AG08396 (cell line): ENCODE measurements at places on chromosomes 5 and 9.
A peak's percentile ranks its signal among the peaks of the same experiment; 100 is the strongest.

- peak; percentile 29 for DNase-seq
These were observed 13.0 kb downstream of the GLRX start for GRCh38 chr5:95809414-95809960.

- DNase-seq = no peak
These were observed 463.3 kb upstream of the DMAC1 start for GRCh38 chr9:8262625-8263622.

DNA sequence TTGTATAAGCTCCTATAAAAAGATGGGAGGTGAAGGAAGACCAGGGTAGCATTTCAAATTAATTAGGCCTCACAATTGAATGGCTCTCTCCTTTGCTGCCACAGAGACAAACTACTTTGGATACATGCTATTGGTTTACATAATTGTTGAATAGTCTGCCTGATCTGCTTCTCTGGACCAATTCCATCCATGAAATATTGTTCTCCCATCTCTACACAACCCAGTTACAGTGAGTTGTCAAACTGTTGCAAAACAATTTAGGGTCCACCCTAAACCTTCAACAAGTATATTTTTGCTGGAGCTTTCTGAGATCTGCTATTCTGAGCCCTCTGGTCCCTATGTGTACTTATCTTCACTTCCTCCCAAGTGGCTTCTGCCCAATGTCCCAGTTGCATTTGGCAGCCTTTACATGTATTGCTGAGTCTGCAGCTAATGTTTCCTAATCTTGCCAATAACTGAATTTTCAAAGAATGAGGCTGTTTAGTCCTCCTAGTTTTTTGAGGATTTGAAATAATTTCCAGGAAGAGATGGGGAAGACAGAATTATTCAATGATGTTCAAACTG, 38.9 kb downstream of the AGTPBP1 start:
- DNase-seq = no peak

GRCh38 chr9:34654323-34655051, 2.5 kb downstream of the IL11RA start:
- peak; percentile 64 for DNase-seq

GRCh38 chr5:95731571-95732554, 727 bp downstream of the RHOBTB3 start:
- no peak for DNase-seq

GRCh38 chr5:1504617-1505016, 19.1 kb downstream of the LPCAT1 start:
- no peak for DNase-seq

DNA sequence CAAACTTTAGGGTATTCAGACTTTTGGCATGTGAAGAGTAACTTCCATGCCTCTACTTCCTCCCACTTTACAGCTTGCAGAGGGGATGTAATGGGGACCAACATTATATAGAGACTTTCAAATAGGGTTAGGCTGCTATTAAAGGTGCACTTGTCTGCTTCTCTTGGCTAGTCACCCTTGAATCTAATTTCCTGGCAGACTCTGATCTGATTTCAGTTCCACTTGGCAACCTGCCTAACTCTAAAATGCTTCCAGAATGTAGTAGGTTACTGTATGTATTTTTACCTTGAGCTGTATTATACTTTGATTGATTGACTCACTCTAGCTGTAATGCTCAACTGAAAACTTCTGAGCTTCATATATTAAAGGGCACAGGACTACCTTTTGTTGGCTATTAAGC, 693.4 kb downstream of the KCTD16 start:
- no peak for DNase-seq

DNA sequence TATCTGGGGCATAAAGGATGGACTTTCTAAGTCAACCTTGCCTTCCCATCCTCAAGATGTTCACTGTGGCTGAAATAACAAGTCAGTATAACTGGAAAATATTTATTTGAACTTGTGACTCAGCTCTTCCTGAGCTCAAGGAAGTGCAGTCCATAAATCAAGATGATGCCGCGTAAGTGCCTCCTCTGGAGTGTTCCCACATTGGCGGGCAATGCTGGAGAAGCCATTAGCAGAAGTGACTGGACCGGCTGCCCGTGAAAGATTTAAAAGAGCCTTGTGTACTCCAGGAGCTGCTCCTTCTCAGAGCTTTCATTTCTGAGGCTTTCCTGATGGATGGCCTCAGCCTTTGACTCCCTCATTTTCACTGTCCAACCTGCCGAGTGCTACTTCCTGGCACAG, 17.4 kb downstream of the TMOD1 start:
- peak; percentile 68 for DNase-seq

DNA sequence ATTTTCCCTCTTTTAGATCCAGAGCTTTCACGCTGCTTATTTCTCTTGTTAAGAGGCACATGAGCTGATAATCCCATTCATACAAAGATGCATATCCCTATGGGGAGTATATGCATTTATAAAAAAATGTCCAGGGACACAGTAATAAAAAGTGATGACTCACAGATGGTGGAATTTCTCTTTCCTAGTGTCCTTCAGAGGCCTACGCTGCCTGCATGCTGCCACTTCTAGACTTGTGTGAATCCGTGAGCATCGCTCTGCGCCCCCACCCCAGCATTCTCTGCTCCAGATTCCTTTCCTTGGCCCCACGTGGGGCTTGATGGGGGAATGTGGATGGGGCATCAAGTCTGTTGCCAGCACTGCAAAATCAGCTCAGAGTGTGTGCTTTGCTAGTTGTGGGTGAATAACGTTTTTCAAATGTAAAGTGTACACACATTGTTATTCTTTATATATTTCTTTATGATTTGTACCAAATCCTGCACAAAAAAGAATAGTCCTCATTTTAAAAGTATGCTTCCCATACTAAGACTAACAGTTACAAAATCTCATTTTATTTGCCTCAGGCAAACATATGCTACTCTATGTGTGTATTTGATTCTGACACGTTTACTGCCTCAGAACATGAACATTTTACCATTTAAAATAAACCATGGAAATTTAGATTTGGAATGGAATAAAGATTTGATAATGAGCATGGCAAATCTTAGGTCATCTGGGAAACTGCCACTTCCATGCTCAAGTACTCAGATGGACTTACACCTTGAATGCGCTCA, 22.4 kb upstream of the RASGRF2 start:
- no peak for DNase-seq

DNA sequence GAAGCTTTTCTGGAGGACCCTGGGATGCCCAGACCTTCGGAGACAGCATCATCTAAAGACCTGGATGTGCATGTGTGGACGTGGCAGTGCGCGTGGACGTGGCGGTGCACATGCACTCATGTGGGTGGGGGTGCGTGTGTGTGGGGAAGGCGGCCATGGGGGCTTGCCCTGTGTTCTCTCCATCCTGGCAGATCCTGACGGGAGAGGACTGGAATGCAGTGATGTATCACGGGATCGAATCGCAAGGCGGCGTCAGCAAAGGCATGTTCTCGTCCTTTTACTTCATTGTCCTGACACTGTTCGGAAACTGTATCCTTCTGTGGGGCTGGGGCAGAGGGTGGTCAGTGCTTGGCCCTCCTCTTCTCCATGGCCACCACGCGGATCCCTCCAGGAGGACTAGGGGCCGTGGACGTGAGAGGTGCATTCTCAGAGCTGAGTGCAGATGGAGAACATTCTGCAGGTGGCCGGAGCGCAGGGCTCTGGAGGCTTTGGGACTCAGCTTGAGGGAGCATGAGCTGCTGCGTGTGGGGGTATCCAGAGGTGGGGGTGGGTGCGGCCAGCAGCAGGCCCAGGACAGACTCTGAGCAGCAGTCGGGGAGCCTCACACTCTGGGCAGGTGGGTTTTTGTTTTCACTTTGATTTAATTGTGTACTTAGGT, 129.1 kb downstream of the CACNA1B start:
- DNase-seq = no peak

DNA sequence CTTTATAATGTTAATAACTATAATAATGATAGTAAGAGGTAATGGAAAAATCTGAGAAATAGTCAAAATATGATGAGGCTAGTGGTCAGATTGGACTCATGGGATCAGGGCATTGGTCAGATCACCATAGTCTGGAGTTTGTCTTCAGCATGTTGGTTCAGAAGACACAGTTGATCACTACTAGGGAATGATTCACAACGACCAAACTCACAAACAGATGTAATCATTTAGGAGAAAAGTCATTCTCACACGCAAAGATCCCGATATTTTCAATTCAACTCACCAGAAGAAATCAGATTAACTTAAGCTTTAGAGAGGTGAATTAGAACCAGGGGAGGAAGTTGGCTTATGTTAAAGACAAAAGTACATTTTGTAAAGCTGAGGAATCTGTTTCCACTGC, 131.8 kb downstream of the LURAP1L start:
- no peak for DNase-seq

- DNase-seq = peak; percentile 57
These were observed 90.3 kb upstream of the OTULINL start for GRCh38 chr5:14491015-14491915.

DNA sequence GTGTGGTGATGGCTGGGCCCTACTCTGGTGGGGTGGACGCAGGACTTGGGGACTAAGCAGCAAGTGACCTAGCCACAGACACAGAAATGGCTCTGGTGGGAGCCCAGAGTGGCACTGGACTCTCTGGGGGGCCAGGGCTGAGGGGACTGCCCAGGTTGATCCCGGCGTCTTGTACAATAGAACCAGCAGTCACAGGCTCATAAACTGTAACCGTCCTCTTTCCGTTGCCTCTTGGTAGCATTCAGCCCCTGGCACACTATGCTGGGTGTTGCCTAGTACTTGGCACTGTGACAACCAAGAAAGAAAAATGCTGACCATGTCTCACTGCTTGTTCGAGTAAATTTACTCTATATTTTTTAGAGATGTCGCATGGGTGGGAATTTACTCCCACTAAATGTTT, 80.5 kb downstream of the DAB2IP start:
- no peak for DNase-seq

- peak; percentile 85 for DNase-seq
These were observed 36.1 kb upstream of the OSMR start for GRCh38 chr5:38809388-38810359.

DNA sequence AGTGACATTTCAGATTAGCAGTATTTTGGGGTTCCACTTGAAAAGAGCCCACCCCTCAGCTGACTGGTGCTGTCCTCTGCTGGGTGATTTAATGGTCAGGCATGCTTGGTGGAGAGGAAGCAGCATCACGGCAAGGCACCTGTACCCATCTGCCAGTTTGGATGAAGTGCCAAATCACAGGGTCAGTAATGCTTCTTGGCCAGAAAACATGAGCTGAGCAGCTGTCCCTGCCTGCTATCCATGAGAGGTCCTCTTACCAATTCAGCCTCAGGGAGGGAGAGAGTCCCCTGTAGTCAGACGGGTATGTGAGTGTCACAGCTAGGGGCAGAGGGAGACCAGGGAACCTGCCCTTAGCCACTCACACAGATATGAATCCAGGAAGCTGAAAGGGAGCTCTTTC, 137.9 kb downstream of the SEC61B start:
- DNase-seq = no peak

- DNase-seq = no peak
These were observed 34.5 kb upstream of the COL5A1 start for GRCh38 chr9:134606951-134607731.

GRCh38 chr5:56565283-56565615, 250.1 kb upstream of the MAP3K1 start:
- no peak for DNase-seq

DNA sequence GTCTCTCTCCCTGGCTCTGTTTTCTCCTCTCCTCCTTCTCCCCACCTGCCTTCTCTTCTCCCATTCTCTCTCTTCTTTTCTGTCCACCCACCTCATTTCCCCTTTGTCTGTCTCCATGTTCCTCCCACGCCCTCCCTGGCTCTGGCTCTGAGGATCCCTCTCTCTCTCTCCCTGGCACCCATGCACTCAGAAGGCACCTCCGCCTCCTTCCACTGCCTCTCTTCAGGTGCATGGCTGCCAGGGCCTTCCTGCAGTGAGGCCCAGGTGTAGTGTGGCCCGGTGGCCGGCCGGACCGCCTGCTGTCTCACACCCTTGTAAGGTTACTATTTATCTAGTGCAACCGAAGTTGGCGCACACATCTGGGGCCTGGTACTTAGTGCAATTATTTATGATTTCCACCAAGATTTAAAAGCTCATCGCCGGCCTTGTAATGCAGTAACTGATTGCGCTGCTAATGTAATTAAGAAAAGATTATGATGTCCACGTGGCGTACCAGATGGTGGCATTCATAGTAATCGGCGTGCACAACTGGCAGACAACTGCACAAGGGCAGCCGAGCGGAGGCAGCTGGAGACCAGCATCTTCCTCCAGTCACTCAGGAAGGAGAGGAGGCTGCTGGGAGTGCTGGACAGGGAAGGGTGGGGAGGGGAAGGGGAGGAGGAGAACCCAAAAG, 50.4 kb upstream of the MVB12B start:
- no peak for DNase-seq

DNA sequence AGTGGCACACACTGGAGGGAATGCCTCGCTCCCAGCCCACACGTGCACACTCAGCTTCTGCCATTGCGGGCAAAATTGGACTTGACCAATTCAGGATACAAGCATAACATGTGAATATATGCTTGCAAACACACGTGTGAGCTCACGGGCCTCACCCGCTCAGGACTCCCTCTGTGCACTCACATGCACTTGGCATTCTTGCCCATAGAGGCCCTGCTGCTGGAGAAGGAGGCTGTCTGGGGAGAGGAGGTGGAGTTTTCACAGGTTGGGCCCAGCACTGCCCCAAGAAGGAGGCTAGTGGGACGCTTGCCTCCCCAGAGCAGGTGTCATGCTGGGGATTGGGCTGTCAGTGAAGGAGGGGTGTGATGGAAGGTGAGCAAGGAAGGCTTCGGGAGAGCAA, 1.7 kb downstream of the MYMK start:
- no peak for DNase-seq

GRCh38 chr5:54611290-54611951, 93.9 kb downstream of the SNX18 start:
- no peak for DNase-seq

DNA sequence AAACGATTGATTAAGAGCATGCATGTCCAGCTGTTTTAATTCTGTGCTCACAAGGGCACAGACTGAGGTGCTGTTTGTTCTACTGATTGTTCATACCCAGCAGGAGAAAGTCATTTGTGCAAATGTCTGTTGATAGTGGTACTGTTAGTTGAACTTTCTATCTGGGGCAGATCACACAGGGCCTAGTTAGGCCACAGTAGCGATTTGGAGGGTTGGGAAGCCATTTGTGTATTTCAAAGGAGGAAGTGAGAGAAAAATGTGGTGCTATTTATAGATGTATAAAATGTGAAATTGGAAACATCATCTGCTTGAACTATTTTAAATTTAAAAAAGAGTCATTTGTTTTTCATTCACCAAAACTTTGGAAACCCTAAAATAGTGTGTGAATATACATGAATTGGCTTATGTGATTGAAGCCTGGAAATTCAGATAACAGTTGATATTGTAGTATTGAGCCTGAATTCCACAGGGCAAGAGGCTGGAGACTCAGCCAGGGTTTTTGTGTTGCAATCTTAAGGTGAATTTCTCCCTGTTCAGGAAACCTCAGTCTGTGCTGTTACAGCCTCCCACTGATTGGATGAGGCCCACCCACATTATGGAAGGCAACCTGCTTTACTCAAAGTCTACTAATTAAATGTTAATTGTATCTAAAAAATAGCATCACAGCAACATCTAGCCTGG, 162.0 kb upstream of the CDKN2B start:
- no peak for DNase-seq

GRCh38 chr5:116436674-116437350, 137.8 kb downstream of the SEMA6A start:
- no peak for DNase-seq
